ENCODE measurements at places on chromosomes 16 and 17. TPM values are rescaled to one million over a fixed set of nuclear protein-coding genes. Genes with fewer than 3 reads are reported as not detected.

The KCNJ2 gene
- total RNA-seq: 3.1 TPM

The SRCAP gene
- 55.0 TPM for total RNA-seq

The CCDC78 gene
- 1.7 TPM for total RNA-seq

The VPS35L gene
- 48.8 TPM for total RNA-seq

The PHF12 gene
- total RNA-seq: 47.0 TPM

The DBNDD1 gene
- total RNA-seq: 3.5 TPM

DNA sequence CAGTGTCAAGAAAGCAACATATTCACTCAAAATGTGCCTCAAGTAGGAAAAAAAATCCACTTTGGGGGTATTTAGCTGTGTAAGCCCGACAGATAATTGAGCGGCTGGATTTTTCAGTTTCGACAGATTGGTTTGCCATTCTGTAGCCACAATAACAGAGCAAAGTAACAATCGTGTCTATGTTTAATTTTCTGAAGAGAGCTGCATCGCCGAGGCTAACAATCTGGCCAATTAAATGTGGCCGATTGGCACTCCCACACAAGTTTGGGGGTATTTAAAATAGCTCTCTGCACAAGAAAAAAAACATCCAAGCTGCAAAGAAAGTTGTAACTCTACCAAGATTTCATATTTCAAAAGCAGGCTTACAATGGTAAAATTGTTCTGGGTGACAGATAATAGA, 99.7 kb upstream of the CDH13 start:
- peaks cover 3% of the 10 kb centered on the region for H3K27me3 ChIP-seq
- H3K36me3 ChIP-seq: no peaks in the 10 kb centered on the region
- H3K27ac ChIP-seq: no peak overlapping the region
- H3K4me1 ChIP-seq: no peaks in the 10 kb centered on the region

DNA sequence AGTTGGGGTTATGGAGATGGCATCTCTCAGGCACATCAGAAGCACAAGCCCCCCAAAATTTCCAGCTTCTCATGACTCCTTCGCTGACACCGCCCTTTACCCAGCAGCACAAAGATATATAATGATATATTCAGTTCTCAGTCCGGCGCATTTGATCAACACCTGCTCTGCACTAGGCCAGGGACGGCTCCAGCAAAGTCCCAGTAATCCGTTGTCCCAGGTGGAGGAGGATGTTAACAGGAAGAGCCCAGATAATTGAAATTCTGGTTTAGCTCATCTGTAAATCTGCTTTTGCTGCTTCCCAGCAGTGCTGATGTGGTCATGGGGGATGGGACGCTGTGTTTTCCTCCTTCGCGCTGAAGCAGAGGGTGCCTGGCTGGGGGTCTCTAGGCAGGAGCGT, 131.5 kb downstream of the OR1D5 start:
- H3K4me3 ChIP-seq: no peak overlapping the region
- no peak overlapping the region for H3K27ac ChIP-seq
- H3K27me3 ChIP-seq: no peaks in the 10 kb centered on the region
- H3K4me1 ChIP-seq: no peaks in the 10 kb centered on the region

- H3K27me3 ChIP-seq: no peaks in the 10 kb centered on the region
- no peak overlapping the region for H3K4me3 ChIP-seq
- no peaks in the 10 kb centered on the region for H3K36me3 ChIP-seq
- DNase-seq: no peak
Measured at GRCh38 chr17:2893422-2893914, 97.2 kb downstream of the RAP1GAP2 start.

DNA sequence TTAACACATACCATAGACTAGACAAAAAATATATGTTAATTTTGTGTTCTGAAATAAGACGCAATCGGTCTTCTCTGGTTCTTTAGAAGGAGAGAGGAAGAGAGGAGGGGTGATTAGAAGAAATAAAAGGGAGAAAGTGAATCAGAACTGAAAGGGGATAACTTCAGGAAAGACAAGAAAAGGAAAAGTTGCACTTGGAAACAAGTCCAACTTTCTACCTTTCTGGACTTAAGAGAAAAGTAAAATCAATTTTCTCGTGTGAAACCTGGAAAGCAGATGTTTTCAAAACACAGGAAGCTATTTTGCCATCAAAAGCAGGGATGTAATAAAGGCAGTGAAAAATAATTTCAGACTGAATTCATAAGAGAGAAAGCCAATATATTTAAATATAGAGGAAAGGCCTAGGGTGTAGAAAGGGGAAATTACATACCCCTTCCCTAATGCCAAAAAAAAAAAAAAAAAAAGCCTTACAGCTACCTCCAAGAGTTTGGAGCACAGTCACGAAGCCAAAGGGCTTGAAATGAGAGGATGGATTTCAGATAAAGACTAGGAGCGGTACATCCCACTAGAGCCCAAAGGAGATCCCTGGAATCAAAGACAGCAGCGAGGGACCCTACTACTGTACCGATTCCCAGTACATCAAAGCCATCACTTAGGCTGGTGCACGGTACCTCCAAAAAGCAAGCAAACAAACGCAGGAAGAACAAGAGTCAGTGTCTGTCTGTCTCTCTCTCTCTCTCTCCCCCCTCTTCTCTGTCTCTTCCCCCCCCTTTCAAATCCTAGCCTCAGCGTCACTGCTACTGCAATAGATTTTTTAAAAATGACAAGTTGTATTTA, 12.1 kb upstream of the ZFHX3 start:
- H3K4me3 ChIP-seq: peak overlapping the region; percentile 100
- H3K27ac ChIP-seq: peak overlapping the region; percentile 100
- no peaks in the 10 kb centered on the region for H3K27me3 ChIP-seq
- H3K4me1 ChIP-seq: no peaks in the 10 kb centered on the region
- no peaks in the 10 kb centered on the region for H3K36me3 ChIP-seq

GRCh38 chr17:45383003-45383402, 49.7 kb downstream of the ARHGAP27 start:
- no peaks in the 10 kb centered on the region for H3K4me1 ChIP-seq
- no peaks in the 10 kb centered on the region for H3K27me3 ChIP-seq
- no peaks in the 10 kb centered on the region for H3K36me3 ChIP-seq
- no peak overlapping the region for H3K4me3 ChIP-seq

DNA sequence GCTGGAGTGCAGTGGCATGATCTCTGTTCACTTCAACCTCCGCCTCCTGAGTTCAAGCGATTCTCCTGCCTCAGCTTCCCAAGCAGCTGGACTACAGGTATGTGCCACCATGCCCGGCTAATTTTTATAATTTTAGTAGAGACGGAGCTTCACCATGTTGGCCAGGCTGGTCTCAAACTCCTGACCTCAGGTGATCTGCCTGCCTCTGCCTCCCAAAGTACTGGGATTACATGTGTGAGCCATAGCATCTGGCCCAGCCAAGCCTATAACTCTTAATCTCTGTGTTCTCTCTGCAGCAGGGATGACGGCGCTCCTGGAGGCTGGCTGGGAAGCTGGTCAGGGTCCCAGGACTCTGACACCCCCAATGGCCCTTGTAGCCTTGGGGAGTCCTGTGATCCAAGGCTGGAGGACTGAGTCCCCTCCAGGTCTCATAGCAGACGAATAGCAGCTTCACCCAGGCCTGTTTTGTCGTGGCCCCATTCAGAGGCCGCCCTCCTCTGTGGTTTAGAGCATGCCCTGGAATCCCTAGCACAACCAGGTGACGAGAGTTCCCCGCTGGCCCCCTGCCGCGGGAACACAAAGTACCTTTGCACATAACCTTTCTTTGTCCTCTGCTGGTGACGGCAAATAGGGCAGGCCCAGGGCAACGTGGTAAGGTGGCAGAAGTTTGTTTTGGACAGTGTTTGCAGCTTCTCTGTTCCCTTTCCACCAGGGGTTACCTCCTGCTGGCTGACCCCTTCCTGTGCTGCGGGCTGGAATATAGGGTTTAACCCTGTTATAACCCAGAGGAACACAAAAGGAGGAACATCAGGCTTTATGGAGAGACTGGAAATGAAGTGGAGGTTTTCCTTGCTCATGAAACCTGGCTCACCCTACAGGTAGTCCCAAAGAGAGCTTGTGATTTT, 43.0 kb upstream of the TOB1 start:
- H3K27ac ChIP-seq: no peak overlapping the region
- no peaks in the 10 kb centered on the region for H3K27me3 ChIP-seq
- H3K36me3 ChIP-seq: no peaks in the 10 kb centered on the region
- peak; percentile 77 for DNase-seq
- H3K4me3 ChIP-seq: no peak overlapping the region

- no peaks in the 10 kb centered on the region for H3K4me1 ChIP-seq
- H3K27ac ChIP-seq: no peak overlapping the region
- DNase-seq: peak; percentile 39
- H3K27me3 ChIP-seq: no peaks in the 10 kb centered on the region
- no peaks in the 10 kb centered on the region for H3K36me3 ChIP-seq
Measured at GRCh38 chr17:61378658-61379456, 20.8 kb upstream of the TBX2 start.

DNA sequence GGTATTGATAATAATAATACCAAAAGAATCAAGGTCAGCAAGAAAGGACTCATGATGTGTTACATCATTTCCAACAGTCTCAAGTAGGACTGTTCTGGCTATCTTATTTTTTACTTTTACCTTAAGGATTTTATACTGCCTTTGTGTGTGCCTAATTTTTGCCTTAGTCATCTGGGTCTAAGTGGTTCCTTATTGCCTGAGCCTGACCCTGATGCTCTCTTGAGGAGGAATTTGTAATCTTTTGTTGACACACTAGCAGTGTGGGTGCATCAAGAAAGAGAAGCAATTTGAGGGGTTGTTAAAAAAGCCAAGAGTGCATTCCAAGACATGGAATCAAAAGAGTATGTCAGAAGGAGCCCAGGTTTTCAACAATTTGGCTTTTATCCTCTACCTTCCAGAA, 59.3 kb downstream of the TMEM100 start:
- H3K4me1 ChIP-seq: no peaks in the 10 kb centered on the region
- no peaks in the 10 kb centered on the region for H3K27me3 ChIP-seq
- no peak overlapping the region for H3K4me3 ChIP-seq
- DNase-seq: no peak

GRCh38 chr16:22250522-22250921, 44.4 kb downstream of the EEF2K start:
- no peak for DNase-seq
- peaks cover 2% of the 10 kb centered on the region for H3K36me3 ChIP-seq
- H3K4me1 ChIP-seq: no peaks in the 10 kb centered on the region
- no peak overlapping the region for H3K27ac ChIP-seq
- no peak overlapping the region for H3K4me3 ChIP-seq

- H3K36me3 ChIP-seq: no peaks in the 10 kb centered on the region
- no peaks in the 10 kb centered on the region for H3K27me3 ChIP-seq
- H3K4me3 ChIP-seq: no peak overlapping the region
- H3K27ac ChIP-seq: no peak overlapping the region
- no peaks in the 10 kb centered on the region for H3K4me1 ChIP-seq
Measured at GRCh38 chr16:52578007-52578828, 31.3 kb upstream of the TOX3 start.

DNA sequence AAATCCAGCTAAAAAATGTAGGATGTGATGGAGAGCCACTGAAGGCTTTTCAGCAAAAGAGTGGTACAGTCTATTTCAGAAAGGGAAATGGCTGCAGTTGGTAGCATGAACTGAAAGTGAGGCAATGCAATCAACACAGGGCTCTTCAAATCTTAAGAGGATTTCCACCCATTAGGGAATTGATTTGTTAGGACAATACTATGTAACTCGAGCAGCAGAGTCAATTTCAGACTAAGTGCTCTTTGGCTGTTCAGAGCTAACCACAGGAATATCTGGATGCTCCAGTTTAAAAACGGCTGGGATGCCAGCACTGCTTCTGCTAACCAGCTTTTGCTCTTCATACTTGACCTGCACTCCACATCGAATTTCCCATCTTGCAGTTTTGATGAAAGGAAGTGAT, 24.6 kb downstream of the CACNG1 start:
- DNase-seq: no peak
- H3K27ac ChIP-seq: no peak overlapping the region
- no peaks in the 10 kb centered on the region for H3K36me3 ChIP-seq
- H3K4me1 ChIP-seq: no peaks in the 10 kb centered on the region
- H3K27me3 ChIP-seq: no peaks in the 10 kb centered on the region

DNA sequence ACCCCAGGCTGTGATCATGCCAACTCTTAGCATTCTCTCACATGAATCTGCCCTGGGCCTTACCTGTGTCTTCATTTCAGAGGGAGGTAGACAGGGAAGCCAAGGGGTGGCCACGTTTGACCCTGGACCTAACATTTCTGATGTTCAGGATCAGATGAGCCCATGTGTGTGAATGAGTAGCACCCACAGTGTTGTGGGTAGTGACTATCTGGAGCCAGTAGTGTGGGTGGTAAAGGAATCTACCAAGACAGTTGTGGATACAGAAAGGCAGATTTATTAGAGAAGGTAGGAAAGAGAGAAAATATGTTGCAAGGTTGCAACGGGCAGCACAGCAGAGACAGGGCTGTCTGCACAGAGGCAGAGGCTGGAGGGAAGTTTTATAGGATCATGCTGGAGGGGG, 60.5 kb downstream of the TK2 start:
- no peak overlapping the region for H3K27ac ChIP-seq
- H3K4me3 ChIP-seq: no peak overlapping the region
- no peaks in the 10 kb centered on the region for H3K27me3 ChIP-seq
- H3K4me1 ChIP-seq: no peaks in the 10 kb centered on the region

DNA sequence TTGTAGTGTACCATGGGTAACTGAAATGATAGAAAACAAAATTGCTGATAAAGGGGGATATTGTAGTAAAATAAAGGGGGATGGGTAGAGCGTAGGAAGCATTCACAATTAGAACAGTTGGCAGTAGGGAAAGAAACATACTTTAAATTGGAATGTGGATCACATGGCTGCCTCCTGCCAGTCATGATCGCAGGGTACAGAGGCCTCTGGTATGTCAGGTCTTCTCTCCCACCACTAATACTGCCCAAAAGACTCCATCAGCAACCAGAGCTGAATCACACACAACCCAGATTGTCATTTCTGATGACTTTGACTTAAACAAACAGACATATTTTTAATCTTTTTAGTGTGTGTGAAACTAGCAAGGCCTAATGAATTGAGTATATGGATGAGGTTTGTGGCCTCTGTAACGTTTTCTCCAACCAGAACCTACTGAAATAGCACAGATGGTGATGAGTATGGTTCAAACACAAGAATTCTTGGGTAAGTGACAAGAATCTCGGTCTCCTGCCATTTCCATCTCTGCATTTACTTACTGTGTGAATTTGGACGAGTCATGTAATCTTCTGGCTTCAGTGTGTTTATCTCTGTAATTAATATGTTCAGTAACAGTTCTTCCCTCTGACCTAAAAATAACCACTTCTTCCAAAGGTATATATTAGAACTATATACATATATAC, 112.6 kb downstream of the USP22 start:
- no peaks in the 10 kb centered on the region for H3K4me1 ChIP-seq
- no peak overlapping the region for H3K27ac ChIP-seq
- no peaks in the 10 kb centered on the region for H3K36me3 ChIP-seq
- no peak for DNase-seq
- H3K4me3 ChIP-seq: no peak overlapping the region
- no peaks in the 10 kb centered on the region for H3K27me3 ChIP-seq

Data from aorta (tissue), 5 donors.